ENCODE measurements at places on chromosomes 6 and 20.

GRCh38 chr6:79377047-79377446 lies 142.6 kb upstream of the HMGN3 start:
- DNase-seq = no peak

DNA sequence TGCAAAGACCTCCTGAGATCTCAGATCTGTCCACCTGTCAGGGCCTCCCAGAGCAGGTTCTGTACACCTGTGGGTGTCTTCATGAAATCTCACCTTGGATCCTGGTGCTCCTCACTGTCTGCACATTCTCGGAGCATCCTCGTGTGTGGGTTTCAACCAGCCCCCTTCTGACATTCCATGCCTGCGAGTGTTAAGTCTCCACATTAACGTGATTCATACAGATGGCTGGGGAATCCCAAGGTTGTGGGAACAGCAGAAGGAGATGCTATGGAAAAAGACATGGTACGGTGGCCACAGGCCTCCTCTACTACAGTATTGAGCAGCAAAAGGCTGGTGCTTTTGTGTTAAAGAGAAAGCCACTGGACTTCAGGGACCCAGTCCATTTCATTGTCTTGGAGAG lies 556.5 kb downstream of the DHX35 start:
- no peak for DNase-seq

DNA sequence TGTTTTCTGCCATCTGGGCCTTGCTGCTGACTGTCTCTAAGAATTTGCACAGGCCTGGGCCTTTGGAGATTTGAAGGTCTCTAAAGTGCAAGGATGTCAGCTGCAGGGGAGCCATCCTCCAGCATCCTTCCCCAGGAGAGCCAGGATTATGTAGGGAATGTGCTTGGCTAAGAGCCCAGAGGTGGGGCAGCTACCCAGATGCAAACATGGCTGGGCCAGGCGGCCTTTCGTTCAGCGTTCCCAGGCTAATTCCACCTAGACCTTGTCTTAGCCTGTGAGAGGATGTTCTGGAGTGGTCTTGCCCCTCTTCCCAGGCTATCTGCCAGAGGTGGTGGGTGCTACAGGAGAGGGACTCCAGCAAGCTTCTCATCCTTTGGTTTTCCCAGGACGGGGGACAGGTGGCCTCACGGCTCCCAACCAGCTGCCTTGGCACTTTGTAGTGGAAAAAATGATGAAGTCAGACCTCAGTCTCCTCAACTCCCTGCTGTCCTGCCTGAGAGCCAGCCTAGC lies 7.7 kb upstream of the PTGIS start:
- no peak for DNase-seq

- peak; percentile 84 for DNase-seq
These were observed 46.2 kb downstream of the GJA10 start for GRCh38 chr6:89940225-89941027.

- peak; percentile 88 for DNase-seq
These were observed 22.8 kb downstream of the FOXQ1 start for GRCh38 chr6:1334684-1335083.

DNA sequence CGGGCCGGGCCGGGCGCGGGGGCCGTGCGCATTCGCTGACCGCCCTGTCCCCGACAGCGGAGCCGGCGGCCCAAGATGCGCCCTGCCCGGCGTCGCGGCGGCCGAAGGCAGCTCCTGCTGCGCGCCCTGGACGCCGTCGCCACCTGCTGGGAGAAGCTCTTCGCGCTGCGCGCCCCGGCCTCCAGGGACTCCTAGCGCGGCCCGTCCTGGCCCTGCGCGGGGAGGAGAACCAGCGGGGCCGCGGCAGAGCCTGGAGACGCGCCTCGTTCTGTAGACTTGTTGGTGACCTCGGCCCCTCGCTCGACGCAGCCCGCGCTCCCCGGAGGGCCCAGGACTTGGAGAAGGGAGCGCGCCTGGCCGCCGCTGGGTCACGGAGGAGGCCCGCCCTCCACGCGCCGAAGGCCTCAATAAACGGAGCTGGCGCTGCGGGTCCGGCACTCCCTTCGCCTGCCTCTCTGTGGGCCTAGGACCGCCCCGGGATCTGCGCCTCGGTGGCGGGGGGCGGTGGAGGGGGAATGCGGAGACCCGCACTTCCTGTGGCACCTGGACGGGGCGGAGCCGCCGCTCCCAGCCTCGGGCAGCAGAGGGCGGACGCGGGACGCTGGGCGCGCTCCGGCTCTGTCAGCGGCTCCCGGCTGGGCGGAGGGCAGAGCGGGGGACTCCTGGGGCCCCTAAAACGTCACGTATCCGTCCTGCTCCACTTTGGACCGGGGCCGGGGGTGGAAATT lies 2.7 kb downstream of the C20orf204 start:
- DNase-seq = peak; percentile 78

GRCh38 chr6:156942266-156942665 lies 165.1 kb downstream of the ARID1B start:
- peak; percentile 90 for DNase-seq

DNA sequence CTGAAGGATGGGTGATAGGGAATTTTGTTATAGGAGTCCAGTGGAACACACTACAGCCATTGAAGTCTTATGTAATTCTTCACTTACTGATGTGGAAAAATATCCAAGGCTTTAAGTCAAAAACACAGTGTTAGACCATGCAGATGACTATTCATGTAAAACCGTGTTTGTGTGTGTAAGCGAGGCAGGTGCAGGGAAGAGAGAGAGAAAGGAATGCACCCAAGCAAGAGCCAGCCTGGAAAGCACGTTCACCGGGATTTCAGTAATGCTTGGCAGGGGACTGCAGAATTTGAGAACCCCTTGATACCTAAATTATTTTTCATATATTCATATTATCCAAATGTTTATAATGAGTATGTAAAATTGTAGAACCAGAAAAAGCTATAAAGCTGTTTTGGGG lies 17.9 kb downstream of the RALGAPA2 start:
- no peak for DNase-seq

DNA sequence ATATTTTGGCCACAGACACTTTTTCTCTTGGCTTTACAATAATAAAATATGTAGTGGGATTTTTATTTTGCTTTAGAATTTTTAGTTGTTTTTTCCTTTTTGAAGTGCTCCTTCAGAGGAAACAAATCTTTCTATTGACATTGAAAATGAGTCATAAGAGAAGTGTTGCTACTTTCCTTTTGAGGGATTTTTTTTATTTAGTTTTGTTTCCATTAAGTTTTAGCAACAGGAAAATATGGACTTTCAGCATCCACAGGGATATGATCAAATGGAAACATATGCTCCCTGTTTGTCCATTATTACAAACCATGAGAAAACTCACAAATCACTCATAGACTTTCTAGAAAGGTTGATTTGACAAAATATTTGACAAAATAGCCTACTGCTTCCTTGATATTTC lies 65.3 kb upstream of the BMP2 start:
- no peak for DNase-seq

- DNase-seq = no peak
These were observed 177.4 kb downstream of the MTFR2 start for GRCh38 chr6:136072691-136073090.

DNA sequence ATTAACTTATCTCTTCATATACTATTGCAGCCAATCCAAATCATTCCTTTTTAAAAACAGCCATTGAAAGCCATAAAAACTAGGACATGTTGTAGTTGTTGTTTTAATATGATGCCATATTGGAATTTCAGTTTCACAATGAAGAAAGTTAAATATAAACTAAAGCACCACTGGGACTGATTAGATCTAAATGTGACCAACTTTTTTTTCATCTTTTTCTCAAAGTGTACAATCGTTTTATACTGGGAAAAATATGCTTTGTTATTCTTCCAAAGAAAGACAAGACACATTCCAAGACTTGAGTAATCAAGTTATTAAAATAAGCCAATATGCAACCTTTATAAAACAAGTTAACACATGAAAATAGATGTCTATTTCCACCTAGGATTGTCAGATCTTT lies 68.5 kb downstream of the THEMIS start:
- DNase-seq = no peak

DNA sequence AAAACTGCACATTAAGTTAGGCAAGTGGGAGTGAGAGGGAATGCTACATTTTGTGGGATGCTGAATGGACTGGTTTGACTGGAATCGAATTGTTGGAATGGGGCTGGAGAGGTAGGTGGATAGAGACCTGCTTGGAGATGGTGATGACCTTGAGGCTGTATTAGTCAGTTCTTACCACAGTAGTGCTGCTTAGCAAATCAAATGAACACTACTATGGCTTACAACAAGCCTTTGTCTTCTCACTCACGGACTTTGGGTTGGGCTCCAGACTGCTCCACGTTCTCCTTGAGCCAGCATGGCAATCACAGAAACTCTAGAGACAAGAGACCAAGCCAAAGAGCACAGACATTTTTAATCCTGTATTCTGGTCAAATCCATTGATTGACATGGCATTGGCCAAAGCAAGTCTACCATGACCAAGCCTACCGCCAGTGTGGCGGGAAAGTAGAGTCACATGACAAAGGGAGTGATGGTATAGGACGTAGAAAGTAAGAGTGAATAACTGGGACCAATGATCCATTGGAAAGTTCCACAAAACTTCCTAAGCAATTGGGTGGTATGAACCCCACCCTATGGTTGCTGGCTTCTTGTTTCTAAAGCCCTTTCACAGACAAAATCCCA lies 70.3 kb upstream of the FOXP4 start:
- DNase-seq = no peak

- peak; percentile 60 for DNase-seq
These were observed 181.6 kb upstream of the ECI2 start for GRCh38 chr6:4316867-4317400.

DNA sequence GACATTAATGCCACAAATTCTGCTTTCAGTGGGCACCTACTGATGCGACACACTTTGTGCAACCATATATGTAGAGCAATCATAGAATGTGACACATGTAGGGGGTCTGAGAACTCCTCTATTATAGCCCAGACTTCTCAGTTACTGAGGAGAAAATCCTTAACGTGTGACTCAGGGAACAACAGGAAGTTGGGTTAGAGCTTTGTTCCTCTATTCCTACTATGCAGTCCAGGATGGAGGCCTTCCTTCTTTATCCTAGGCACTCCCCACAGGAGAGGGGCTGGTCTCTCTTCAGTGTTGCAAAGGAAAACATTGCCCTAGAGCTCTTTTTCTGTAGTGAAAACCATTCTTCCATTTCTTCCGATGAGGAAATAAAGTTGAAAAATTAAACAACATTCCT lies 39.6 kb upstream of the RCAN2 start:
- DNase-seq = peak; percentile 7

DNA sequence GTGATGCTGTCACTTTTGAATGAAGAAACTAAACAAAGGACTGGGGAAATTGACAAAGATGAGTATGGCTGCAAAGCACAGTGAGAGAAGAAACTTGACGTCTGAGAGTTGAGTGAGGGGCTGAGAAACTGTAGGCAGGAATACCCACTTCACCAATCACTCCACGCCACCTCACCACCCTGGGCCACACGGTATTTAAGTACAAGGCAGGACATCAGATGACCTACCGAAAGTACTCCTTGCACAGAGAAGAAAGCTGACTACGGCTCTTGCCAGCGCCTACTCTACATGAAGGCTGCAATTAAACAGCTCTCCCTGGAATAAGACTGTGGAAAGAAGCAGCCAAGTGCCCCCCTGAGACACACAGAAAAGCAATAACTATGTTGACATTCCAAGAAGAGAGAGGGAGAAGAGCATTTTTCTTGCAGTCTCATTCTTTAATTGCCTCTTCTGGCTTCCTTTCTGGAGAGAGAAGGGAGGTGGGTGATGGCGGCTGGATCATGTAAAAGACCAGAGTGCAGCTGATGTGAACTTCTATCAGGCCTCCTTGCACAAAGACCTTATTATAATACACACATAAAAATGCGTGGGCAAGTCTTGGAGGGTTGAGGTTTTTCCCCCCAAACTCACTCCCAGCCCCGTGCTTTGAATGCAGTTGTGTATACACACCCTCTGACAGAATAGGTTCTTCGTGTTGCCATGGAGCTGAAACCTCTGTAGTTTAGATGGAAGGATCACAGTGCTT lies 44.6 kb downstream of the HIVEP2 start:
- DNase-seq = no peak

DNA sequence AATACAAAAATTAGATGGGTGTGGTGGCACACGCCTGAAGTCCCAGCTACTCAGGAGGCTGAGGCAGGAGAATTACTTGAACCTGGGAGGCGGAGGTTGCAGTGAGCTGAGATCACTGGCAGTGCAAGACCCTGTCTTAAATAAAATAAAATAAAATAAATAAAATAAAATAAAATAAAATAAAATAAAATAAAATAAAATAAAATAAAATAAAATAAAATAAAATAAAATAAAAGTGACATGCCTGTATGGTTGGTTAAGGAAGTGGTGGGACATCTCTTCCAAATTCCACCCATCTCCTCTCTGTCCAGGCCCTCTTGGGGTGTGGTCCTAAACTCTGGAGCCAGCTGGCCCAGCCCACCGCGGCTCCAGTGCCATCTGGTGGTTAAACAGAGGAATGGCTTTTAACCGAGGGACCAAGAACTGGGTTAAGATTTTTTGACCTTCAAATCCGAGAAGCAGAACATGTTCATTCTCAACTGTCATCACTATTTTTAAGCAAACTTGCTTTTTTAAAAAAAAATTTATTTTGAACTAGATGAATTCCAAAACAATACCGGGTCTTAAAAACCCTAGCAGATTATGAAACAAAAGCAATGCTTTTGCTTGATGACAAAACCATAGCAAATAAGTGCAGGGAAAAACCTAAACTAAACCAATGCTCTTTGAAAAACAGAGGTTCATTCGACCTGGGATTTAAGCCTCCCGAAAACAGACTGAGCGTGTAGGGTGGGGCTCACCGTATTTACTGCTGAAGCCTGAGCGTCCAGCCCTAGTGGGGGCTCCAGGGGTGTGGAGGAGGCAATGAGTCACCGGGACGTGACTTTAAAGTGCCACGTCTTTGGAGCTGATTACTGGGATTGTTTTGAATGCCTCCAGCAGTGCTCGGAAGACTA lies 68.8 kb downstream of the CDC5L start:
- peak; percentile 63 for DNase-seq

GRCh38 chr6:12327391-12327790 lies 37.2 kb downstream of the EDN1 start:
- DNase-seq = no peak

DNA sequence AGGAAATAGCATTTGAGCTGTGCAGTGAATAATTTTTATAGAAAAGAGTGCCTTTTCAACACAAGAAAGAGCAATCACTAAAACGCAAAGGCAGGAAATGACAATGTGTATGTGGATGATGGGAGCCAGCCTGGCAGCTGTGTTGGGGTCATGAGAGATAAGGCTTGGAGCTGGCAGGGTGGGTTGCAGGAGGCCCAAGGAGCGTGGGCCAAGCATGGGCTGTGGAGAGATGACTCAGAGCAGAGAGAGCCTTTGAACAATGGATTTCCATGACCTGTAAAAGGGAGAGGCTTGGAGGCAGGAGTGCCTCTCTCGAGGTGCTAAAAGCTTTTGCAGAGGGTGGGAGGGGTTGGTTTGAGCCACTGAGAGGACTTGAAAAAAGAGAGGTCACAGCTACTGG lies 6.6 kb upstream of the TBC1D7 start:
- DNase-seq = peak; percentile 87

- peak; percentile 76 for DNase-seq
These were observed 70.6 kb upstream of the DST start for GRCh38 chr6:56713254-56713672.

DNA sequence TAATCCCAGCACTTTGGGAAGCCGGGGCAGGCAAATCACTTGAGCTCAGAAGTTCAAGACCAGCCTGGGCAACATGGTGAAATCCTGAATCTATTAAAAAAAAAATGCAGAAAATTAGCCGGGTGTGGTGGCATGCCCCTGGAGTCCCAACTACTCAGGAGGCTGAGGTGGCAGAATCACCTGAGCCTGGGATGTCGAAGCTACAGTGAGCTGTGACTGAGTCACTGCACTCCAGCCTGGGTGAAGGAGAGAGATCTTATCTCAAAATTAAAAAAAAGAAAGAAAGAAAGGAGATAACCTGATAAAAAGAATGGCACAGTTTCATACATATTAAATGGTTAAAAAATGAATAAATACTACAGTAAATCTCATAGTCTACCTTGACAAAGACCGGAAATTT lies 123.6 kb upstream of the TNFAIP3 start:
- DNase-seq = no peak

GRCh38 chr6:74731931-74732330 lies 473.9 kb downstream of the COL12A1 start:
- peak; percentile 77 for DNase-seq
